ENCODE measurements at places on chromosomes 16 and 17. TPM values are rescaled to one million over a fixed set of nuclear protein-coding genes. Genes with fewer than 3 reads are reported as not detected.

SMTNL2 gene
- total RNA-seq = not detected

KIF19 gene
- total RNA-seq = 0.44 TPM

KRT31 gene
- total RNA-seq = not detected

PRSS33 gene
- not detected for total RNA-seq

PROCA1 gene
- total RNA-seq = 0.22 TPM

ZFP3 gene
- total RNA-seq = 1.8 TPM

IGF2BP1 gene
- total RNA-seq = 0.20 TPM

HSF5 gene
- total RNA-seq = under 0.01 TPM

TM4SF5 gene
- total RNA-seq = not detected

ARL5C gene
- total RNA-seq = not detected

CORO1A gene
- 0.79 TPM for total RNA-seq

APOBR gene
- not detected for total RNA-seq

DRC3 gene
- total RNA-seq = 1.1 TPM

EVPLL gene
- total RNA-seq = not detected

SOX15 gene
- not detected for total RNA-seq

DRC7 gene
- 0.20 TPM for total RNA-seq

PDILT gene
- not detected for total RNA-seq

CDRT4 gene
- 2.0 TPM for total RNA-seq

ALOX12 gene
- total RNA-seq = not detected

SLFN13 gene
- 0.65 TPM for total RNA-seq

NACA2 gene
- not detected for total RNA-seq

NTHL1 gene
- 31.2 TPM for total RNA-seq

FAHD1 gene
- total RNA-seq = 74.3 TPM

EFNB3 gene
- total RNA-seq = 0.22 TPM

LRRC75A gene
- 1.1 TPM for total RNA-seq
